ENCODE measurements at places on chromosomes 3 and 15.
A peak's percentile ranks its signal among the peaks of the same experiment; 100 is the strongest.

DNA sequence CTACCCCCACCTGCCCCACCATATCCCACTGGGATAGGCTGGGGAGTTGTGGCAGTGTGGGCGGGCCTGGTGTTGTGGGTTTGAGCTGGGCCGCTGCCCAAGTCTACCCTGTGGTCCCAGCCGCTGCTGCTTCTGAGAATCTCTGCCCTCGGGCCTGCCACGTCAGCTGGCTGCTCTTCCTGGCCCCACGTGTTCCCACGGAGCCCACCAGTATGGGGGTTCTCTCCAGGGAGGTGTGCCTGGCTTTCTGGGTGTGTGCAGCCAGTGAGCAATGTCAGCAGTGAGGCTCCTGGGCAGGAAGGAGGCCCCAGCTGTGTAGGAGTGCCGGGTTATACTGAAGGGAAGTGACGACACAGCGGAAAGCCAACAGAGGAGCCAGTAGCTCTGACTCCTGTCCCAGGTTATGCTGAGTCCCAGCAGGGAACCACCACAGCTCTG, 10.5 kb downstream of the GNAI2 start:
- peak; percentile 79 for DNase-seq

DNA sequence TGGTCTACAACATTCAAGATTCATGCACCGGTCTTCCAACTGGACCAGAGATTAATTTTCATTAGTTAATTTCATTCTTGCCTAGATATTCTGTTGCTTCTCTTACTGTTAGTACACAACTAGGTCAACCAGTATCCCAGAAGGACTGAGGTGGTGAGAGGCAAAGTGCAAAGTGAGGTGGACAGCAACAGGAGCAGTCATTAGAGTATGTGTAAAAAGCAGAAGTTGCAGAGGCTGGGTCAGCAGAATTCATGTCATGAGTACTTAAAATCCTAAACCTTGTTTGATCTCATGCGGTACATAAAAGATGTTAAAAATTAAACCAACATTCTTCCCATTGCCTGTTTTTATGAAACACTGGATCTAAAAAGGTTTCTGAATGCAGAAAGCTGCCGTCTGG, 46.7 kb downstream of the PARP14 start:
- DNase-seq, result no peak

- DNase-seq, result no peak
These were observed 959 bp downstream of the ZNF592 start for GRCh38 chr15:84749111-84749991.

GRCh38 chr3:83251490-83251889, 1490.0 kb upstream of the GBE1 start:
- no peak for DNase-seq

DNA sequence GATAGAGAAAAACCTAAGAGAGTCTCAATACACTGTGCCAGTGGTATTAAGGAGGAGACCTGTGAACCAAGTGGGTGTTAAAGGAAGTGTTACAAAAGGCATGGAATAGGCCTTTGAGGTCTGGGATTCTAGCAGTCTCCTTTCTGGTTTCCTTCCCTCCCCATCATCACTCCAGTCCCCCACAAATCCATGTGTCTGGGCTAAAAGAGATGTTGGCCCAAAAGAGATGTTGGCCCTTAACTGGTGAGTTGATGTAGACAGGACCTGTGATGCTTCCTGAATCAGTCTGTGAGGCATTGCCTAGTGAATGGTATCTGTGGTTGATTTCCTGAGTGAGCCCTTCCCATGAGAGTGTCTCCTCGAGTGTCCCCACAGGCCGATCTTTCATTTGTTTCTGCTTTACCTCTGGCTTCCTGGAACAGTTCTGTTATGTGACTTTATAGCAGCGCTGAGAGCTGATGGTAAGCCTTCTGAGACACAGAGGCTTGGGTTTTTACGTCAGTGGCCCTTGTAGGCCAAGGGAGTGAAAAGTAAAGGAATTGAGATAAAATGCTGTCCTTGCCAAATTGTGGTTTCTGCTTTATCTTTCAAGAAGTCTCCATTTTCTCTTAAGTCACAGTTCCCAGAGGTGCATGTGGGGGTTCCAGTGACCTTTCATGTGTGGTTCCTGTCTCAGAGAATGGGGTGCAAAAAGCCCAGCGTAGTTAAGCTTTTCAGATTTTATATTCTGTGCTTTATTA, 87.8 kb downstream of the KLHL25 start:
- no peak for DNase-seq

DNA sequence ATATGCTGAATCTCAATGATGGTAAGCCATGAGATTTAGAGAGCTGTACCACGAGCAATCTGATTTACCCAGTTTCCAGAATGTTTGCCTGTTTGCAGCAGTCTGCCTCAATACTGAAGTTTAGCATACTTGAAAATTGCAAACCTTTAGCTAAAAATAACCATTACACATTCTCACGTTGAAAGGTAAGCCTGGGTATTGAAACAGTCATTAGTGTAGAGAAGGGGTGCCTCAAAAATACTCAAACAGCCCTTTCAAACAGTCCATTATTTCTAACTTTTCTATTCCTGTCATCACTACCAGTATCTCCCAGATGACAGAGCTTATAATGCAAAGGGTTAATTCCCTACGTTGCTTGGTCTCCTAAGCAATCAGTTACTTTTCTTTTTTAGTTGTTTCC, 111.8 kb upstream of the MBNL1 start:
- no peak for DNase-seq

DNA sequence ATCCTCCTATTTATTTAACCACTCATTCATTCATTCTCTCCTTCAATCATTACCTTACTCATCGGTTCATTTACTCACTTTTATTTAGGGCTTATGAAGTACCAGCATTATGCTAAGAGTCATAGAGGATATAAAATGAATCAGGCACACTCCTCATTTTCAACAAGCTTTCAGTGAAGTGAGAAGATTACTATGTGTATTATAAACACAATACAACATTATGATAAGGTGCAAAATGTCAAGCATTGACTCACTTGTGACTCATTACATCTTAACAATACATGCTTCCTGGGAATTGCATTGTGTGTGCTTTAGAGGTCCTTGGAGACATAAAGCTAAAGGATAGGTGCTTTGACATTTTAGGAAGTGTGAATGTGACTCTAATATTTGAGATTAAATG, 60.4 kb downstream of the PLAAT1 start:
- no peak for DNase-seq

DNA sequence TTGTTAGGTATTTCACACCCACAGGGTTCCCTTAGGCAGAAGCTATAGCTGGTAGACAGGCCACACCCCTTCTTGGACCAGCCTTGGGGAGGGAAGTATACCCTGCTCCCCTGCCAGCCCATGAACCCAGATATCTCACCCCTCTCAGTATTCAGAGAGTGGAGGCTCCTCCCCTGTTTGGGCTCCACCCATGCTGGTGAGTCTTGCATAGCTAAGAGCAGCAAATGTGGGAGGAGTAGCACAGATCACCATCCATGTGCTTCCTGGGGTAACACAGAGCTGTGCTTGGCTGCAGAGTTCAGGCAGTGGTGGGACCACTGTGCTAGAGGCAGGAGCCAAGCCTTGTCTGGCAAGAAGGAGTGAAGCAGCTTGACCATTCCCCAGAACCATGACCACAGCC, 427.2 kb downstream of the ZIC1 start:
- no peak for DNase-seq

All from thymus (tissue), 14 donors.